ENCODE measurements at places on chromosomes 11 and 22.

DNA sequence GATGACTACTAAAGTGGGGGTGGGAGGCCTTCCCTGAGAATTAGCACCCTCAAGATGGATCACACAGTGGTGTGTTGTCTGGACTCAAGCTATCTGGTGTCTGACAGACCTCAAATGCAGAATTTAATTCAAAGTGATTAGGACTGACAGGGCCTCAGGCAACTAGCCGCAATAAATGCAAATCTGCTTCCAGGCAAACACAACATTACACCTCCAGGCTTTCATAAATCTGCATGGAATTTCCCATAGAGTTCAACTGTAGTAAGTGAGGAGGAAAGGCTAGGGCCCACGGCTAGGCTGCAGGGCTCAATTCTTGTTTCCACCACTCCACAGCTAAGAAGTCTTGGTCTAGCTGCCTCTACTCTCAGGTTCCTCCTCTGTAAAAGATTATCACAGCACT, 331.4 kb downstream of the LARGE1 start:
- no peak for DNase-seq

DNA sequence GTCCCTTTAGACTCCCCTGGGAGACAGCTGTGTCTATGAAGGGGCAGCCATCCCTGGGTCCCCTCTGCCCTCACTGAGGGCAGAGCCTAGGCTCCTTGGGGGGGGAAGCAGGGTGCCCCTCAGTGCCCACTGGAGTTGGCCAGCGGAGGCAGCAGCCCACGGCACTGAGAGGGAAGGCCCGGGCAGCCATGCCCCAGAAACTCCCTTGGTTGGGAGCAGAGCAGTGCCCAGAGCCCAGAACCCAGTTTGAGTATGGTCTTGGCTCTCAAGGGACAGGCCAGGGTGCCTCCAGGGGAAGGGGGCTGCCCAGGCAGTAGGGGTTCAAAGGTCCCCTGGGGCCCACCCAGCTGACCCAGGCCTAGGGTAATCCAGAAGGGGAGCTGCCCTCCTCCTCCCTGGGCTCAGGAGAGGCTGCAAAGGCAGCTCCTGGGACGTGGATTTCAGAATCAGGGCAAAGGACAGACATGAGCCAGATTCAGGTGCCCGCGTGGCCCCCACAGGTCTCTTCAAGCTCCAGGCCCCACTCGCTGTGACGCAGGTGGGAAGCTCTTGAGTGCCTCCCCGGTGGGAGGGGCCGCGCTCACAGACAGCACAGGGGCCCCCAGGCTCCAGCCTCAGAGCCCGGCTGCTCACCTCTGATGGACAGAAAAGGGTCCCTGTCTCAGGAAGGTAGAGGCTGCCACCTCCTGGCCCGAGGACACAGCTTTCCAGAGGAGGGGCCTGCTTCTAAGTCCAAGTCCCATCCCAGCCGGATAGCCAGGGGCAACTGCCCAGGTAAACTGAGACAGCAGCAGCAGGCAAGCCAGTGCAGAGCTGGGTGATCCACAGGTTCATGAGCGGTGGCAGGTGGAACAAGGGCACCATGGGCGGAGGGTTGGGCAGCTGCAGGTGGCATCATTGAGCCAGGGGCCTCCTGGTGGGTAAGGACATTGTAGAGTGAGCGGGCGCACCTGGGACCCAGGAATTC, 2.6 kb downstream of the C11orf21 start:
- DNase-seq: no peak

DNA sequence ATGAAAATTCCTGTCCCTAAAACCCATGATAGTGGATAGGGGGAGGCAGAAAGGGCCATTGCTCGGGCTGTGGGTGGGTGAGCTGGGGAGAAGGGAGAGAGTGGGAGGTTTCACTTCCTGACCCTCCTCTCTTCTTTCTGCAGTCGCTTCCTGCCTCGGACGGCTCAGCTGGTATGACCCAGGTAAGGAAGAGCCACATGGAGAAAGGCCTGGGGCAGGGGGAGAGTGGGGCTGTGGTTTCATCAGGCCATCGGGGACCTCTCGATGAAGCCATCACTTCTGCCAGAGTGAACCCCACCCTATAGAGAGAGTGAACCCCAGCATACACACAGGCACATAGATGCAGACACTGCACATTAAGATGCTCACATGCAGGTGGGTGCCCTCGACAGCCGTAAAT, 12.6 kb downstream of the CD5 start:
- DNase-seq: no peak

GRCh38 chr11:44286268-44286880, 23.6 kb downstream of the ALX4 start:
- peak; percentile 84 for DNase-seq

GRCh38 chr11:32400196-32400595, 35.1 kb downstream of the WT1 start:
- DNase-seq: peak; percentile 10

- DNase-seq: no peak
These were observed 65.5 kb downstream of the EMSY start for GRCh38 chr11:76510060-76511047.

DNA sequence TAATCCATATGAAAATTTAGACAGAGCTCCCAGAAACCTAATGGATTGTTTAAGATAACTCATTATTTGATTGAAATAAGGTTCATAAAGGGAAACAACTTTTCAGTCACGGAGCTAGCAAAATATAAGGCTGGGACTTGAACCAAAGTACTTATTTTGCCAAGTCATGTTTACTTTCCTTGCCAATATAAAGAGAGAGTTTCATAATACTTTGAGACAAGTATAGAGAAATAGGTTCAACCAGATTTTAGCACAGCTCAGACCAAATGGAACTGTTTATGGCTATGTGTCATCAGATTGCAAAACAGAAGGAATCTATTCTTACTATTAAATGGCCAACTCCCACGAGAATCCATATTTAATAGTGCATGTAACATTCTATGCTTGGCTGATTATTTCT, 1517.5 kb upstream of the TENM4 start:
- DNase-seq: no peak

DNA sequence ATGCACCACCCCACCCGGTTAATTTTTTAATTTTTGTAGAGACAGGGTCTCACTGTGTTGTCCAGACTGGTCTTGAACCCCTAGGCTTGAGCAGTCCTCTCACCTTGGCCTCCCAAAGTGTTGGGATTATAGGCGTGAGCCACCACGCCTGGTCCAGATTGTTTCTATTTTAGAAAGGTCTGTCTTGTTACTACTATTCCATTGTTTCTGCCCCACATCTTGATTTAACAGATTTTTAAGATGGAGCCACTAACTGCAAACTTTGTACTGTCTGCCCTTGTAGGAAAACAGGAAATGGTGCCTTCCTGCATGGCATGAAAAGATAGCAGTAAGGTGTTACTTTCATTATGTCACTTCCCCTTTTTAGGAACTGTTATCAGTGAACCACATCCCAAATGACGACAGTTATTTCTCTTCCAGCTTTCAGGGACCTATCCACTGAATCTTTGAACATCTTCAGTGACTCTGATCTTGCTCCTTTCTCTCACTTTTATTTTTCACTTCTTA, 23.2 kb downstream of the TAF1D start:
- peak; percentile 33 for DNase-seq

DNA sequence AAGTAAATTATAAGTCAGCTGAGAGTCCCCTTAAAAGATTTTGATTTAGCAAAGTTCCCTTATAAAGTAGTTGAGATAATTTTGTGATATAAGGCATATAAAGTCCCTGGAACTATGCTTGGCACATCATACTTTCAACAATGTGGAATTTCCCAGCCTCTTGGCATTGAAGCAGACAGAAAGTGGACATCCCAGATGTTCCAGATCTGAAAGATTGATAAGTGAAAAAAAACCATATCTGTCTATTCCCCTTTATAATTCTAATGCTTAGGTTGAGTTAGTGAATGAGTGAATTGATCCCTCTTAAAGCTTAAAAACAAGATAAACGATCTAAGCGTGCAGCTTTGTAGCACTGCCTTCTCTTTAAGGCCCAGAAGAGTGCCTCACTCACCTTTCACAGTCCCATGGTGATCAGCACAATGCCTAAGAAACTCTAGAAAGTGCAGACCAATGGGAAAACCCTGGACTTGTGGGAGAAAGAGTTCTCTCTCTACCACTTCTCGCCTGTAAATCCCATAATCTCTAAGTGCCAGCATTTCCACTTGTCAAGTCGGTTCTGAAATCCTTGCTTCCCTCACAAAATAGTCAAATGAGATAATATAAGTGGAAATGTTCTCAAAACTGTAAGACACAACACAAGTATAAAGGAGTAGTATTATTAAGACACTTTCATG, 17.8 kb downstream of the FIBIN start:
- no peak for DNase-seq

GRCh38 chr22:47374273-47374771, 611.9 kb downstream of the TBC1D22A start:
- DNase-seq: no peak
